ENCODE measurements at places on chromosomes 1 and 21. TPM values are rescaled to one million over a fixed set of nuclear protein-coding genes. Genes with fewer than 3 reads are reported as not detected.

DNA sequence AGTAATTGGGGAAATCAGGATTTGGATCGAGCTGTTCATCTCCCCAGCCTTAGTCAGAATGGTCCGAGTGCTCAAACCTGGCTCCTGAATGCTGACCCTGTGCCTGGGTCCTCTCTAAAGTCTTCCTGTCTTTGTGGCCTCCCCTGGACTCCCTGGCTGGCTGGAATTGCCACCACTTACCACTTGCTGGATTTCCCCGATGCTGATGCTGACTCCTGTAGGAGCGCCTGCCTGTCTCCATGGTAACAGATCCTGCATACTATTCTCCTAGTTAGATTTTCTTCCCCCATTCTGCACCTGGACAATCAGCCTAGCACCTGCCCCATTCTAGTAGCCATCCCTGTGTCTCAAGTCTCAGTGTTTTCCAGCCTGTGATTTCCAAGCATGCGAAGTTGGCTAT lies 382.2 kb upstream of the ESRRG start:
- H3K4me3 ChIP-seq, result no peak overlapping the region
- no peak overlapping the region for H3K27ac ChIP-seq
- H3K4me1 ChIP-seq, result no peaks in the 10 kb centered on the region
- H3K36me3 ChIP-seq, result no peaks in the 10 kb centered on the region

GRCh38 chr21:43663033-43663432 lies 3.7 kb downstream of the RRP1B start:
- no peak overlapping the region for H3K27ac ChIP-seq
- H3K4me3 ChIP-seq, result no peak overlapping the region
- H3K4me1 ChIP-seq, result peaks cover 20% of the 10 kb centered on the region

DNA sequence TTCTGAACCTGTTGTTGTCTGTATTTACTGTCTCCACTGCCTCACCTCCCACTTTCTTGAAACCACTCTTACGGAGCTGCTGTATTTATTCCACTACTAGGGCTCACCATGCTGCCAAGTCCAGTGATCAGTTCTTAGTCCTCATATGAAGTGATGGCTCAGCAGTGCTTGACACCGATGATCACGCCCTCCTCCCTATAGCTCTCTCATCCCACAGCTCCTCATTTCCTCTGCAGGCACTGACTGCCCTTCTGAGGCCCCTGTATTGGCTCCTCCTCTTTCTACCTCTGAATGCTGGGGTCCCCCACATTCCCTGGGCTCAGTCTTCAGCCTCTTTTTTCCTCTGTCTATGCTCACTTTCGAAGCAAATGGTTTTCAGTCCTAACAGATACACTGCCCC lies 3.4 kb downstream of the CLCA1 start:
- no peaks in the 10 kb centered on the region for H3K27me3 ChIP-seq
- no peak for DNase-seq
- no peak overlapping the region for H3K27ac ChIP-seq
- no peaks in the 10 kb centered on the region for H3K36me3 ChIP-seq
- no peak overlapping the region for H3K4me3 ChIP-seq

DNA sequence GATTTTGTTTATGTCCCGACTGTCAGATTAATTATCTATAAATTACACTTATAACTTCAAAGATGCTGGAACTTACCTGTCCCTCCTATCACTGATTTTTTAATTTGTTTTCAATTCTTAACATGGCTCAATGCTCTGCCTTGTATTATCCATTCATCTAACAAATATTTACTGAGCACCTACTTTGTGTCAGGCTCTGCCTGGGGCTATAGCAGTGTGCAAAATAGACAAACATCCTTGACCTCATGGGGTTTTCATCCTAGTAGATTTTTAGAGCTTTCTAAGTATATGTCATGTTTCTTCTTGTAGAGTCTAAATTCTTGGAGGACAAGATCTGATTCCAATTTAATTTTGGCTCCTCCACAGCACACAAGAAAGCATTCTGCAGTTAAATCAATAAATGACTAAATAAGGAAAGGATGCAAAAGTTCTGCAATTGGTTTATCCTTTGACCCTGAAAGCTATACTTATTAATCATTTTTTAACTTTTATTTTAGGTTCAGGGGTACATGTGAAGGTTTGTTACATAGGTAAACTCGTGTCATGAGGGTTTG lies 10.8 kb upstream of the SMYD2 start:
- H3K36me3 ChIP-seq, result no peaks in the 10 kb centered on the region
- H3K4me1 ChIP-seq, result no peaks in the 10 kb centered on the region
- H3K27ac ChIP-seq, result no peak overlapping the region
- DNase-seq, result no peak
- no peak overlapping the region for H3K4me3 ChIP-seq
- no peaks in the 10 kb centered on the region for H3K27me3 ChIP-seq

- H3K27me3 ChIP-seq, result no peaks in the 10 kb centered on the region
- H3K27ac ChIP-seq, result peak overlapping the region; percentile 63
- no peak overlapping the region for H3K4me3 ChIP-seq
- peak; percentile 54 for DNase-seq
- H3K4me1 ChIP-seq, result no peaks in the 10 kb centered on the region
Measured at GRCh38 chr1:212595787-212596714, 12.5 kb upstream of the ATF3 start.

- H3K27me3 ChIP-seq, result no peaks in the 10 kb centered on the region
- peaks cover 14% of the 10 kb centered on the region for H3K4me1 ChIP-seq
- no peak overlapping the region for H3K27ac ChIP-seq
- H3K4me3 ChIP-seq, result no peak overlapping the region
- no peak for DNase-seq
Measured at GRCh38 chr21:29231756-29232529, 66.8 kb upstream of the BACH1 start.

- H3K27me3 ChIP-seq, result no peaks in the 10 kb centered on the region
- no peaks in the 10 kb centered on the region for H3K4me1 ChIP-seq
- DNase-seq, result no peak
- H3K27ac ChIP-seq, result no peak overlapping the region
- no peaks in the 10 kb centered on the region for H3K36me3 ChIP-seq
Measured at GRCh38 chr1:172211221-172211620, 209.3 kb upstream of the C1orf105 start.

- no peak overlapping the region for H3K4me3 ChIP-seq
- no peaks in the 10 kb centered on the region for H3K4me1 ChIP-seq
- no peak for DNase-seq
- H3K27ac ChIP-seq, result no peak overlapping the region
- H3K36me3 ChIP-seq, result no peaks in the 10 kb centered on the region
Measured at GRCh38 chr1:115239426-115239825, 98.6 kb downstream of the NGF start.

GRCh38 chr1:178341261-178341956 lies 155.4 kb downstream of the CLEC20A start:
- no peaks in the 10 kb centered on the region for H3K36me3 ChIP-seq
- no peak for DNase-seq
- peak overlapping the region; percentile 17 for H3K27ac ChIP-seq
- peak overlapping the region; percentile 18 for H3K4me3 ChIP-seq

DNA sequence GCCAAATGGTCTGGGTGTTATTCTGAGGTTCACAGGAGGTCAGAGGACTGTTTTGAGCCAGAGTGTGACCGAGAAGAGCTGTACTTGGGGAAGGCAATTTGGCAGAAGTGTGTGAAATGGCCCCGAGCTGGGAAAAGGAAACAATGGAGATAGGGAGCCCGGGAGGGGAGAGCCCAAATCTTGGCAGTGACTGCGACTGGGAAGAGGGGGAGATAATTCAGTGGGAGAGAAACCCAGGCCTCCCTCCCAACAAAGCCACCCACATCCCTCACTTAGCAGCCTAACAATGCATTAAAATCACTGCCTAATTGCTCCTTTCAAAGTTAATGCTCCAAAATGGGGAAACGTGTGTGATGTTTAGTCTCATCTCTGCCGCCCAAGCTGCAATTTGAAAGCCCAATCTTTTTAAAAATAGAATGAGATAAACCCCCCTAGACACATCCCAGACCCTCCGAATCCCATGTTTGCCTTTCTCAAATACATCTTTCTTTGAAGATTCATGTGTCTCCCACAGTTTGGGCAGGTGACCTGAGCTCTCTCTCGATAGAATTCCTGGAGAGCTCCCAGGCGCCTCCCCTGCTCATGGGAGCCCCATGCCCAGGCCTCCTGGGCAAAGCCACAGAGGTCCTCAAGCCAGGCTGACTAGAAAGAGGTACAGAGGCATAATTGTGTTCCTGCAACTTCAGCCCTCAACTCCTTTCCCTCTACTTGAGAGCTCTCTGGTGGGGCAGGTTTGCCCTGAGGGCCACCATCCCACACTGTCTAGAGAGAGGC lies 17.3 kb downstream of the LRRC52 start:
- no peaks in the 10 kb centered on the region for H3K27me3 ChIP-seq
- H3K36me3 ChIP-seq, result no peaks in the 10 kb centered on the region
- no peaks in the 10 kb centered on the region for H3K4me1 ChIP-seq
- no peak for DNase-seq

DNA sequence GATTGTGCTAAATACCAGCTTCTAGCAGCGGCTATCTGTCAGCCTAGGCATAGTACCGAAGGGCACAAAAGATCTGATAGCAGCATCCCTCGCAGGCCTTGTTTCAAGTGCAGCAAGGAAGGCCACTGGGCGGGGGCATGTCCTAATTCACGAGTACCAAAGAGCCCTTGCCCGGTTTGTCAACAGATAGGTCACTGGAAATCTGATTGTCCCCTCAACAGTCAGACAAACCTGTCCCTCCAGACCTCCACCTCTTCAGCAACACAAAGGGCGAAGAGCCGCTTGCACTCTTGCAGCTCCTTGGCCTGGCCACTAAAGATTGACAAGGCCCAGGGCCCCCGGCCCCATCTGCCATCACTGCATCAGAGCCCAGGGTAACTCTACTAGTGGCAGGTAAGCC lies 22.7 kb upstream of the CA6 start:
- no peaks in the 10 kb centered on the region for H3K4me1 ChIP-seq
- no peaks in the 10 kb centered on the region for H3K36me3 ChIP-seq
- H3K27ac ChIP-seq, result no peak overlapping the region
- no peak overlapping the region for H3K4me3 ChIP-seq
- DNase-seq, result no peak
- no peaks in the 10 kb centered on the region for H3K27me3 ChIP-seq

DNA sequence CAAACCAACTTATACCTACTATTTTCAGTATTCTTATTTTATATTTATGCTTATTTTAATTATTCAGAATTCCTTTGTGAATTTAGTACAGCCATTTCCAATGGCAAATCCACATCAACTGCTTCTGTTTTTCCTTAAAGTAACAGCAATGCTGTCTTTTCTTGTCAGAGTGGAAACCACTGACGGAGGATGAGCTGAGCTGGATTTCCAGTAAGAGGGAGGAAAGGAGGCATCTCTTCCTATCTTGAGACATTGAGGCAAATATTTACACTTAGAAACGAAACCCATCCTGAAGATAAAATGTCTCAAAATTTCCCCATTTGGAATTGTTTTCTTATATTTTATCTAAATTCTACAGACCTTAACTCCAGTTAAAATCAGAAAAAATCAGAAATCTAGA lies 66.1 kb upstream of the SLC44A3 start:
- H3K4me1 ChIP-seq, result peaks cover 19% of the 10 kb centered on the region
- no peaks in the 10 kb centered on the region for H3K36me3 ChIP-seq
- DNase-seq, result no peak
- H3K27me3 ChIP-seq, result no peaks in the 10 kb centered on the region
- no peak overlapping the region for H3K4me3 ChIP-seq
- no peak overlapping the region for H3K27ac ChIP-seq

DNA sequence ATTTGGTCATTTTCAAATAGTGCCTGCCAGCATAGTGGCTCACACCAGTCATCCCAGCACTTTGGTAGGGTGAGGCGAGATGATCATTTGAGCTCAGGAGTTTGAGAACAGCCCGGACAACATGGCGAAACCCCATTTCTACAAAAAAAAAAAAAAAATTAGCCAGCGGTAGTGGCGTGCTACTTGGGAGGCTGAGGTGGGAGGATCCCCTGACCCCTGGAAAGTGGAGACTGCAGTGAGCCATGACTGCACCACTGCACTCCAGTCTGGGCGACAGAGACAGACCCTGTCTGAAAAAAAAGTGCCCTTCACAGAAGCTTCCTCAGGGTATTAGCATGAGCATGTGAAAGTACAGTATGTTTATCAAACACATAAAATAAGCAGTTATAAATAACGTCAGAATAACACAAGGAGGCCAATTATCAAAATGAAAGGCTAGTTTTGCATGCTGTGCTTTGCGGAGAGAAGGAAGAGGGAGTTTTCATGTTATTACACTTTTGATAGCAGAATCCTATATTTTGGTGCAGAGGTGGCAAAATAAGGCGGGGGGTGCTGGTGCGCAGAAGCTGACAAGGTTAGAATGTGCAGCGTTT lies 781 bp upstream of the METTL13 start:
- peak overlapping the region; percentile 86 for H3K27ac ChIP-seq
- peak; percentile 71 for DNase-seq
- peaks cover 20% of the 10 kb centered on the region for H3K36me3 ChIP-seq
- peaks cover 30% of the 10 kb centered on the region for H3K4me1 ChIP-seq
- no peaks in the 10 kb centered on the region for H3K27me3 ChIP-seq
- H3K4me3 ChIP-seq, result peak overlapping the region; percentile 93

DNA sequence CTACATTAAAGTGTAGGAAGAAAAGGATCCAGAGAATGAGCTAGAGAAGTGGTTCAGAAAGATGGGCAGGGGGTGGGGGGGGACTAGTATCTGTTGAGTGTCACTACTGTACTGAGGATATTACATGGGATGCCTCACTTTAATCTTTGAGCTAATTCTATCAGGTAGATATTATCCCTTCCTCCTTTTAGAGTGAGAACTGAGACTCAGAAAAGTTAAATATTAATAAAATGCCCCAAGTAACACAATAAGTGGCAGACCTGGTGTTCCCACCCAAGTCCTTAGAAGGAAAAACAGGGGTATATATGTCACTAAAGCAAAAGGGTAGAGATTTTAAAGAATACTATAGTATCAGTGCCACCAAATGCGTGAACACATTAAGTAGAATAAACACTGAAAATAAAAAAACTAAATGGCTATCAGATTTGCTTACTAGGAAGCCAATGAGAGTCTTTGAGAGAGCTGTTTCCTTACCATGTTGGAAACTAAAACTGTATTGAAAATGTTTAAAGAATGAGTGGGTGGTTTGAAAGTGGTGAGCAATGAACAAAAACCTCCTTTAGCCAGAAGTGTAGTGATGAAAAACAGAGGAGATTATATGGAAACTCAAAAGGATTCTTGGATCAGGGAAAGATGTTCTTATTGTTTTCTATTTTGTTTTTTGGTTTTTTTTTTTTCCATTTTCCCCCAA lies 230.8 kb downstream of the BARHL2 start:
- H3K27ac ChIP-seq, result no peak overlapping the region
- H3K4me3 ChIP-seq, result no peak overlapping the region
- no peaks in the 10 kb centered on the region for H3K27me3 ChIP-seq
- H3K4me1 ChIP-seq, result no peaks in the 10 kb centered on the region

DNA sequence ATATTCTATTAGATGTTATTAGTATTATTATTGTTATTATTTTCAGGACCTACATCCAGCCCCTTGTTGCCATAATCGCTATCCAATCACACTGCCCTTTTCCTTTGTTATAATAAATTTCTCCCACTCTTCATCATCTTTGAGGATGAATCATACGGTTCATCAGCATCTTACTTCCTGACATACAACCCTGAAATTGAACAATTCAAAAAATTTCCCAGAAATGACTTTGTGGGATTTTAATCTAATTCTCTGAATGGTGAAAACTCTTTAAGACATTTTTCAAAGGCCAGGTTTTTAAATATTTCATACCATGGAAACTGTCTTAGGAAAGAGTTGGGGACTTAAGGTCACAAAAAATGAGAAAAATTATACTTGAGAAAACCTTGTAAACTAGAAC lies 353.5 kb downstream of the ST6GALNAC3 start:
- no peak overlapping the region for H3K4me3 ChIP-seq
- no peak for DNase-seq
- no peak overlapping the region for H3K27ac ChIP-seq
- H3K36me3 ChIP-seq, result no peaks in the 10 kb centered on the region

The ERICH3 gene
- 0.49 TPM for total RNA-seq

The LCE1D gene
- not detected for total RNA-seq

The RAB3GAP2 gene
- 16.9 TPM for total RNA-seq

The MROH9 gene
- total RNA-seq, result not detected

The SSR2 gene
- 187 TPM for total RNA-seq

The S100A2 gene
- total RNA-seq, result 470 TPM

The BRINP3 gene
- not detected for total RNA-seq
